ENCODE measurements at places on chromosomes 1 and 21.

GRCh38 chr1:89974256-89974655 lies 20.7 kb upstream of the ZNF326 start:
- DNase-seq = no peak

DNA sequence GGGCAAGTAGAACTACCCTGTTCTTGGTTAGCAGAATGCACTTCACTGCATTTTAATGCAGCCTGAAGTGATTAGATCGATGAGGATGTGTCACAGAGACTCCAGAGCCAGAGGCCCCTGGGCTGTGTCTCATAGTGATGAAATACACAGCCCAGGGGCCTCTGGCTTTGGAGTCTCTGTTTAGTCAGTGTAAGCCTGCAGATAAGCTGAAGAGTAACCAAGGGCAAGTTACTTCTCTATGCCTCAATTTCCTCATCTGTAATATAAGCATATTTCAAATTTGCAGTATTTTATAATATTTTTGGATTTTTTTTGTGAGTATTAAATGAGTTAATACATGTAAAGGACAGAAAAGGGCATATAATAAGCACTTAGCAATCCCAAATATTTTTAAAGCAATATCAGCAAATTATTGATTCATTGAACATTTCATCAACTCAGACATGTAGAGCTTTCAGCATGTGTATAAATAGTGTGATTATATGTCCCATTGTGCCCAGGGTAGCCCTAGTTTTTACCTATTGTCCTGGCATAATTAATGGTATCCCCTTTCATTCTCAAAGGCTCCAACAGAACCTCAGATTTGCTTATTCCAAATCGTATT lies 23.6 kb upstream of the APOBEC4 start:
- DNase-seq = no peak

DNA sequence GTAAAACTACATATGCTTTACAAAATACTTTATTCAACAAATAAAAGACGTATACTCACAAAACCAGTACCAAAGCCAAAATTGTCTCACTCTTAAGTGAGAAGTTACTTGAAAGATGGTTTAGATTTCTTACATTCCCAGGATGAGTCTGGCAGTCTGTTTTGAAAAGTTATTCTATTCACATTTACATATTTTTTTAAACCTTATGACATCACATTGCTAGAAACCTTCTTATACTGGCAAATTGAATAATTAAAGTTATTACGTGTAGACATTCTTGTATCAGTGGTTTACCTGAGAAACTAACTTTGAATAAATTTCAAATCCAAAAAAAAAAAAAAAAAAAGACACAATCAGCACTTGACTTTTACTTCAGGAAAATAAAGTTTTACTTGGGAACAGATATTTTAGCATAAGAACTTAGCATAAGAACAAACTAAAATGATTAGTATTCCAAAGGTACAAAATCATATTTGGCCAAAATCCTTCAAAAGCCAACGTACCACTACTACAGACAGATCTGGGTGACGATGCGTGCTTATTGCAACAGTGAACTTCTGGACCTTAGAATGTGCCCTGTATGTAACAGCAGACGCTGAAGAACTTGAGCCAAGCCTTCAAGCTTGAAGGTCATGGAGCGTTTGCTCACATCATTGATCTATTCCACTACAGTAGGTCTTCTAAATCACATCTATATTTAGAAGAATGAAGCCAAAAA lies 2.5 kb downstream of the CDC42BPA start:
- no peak for DNase-seq

DNA sequence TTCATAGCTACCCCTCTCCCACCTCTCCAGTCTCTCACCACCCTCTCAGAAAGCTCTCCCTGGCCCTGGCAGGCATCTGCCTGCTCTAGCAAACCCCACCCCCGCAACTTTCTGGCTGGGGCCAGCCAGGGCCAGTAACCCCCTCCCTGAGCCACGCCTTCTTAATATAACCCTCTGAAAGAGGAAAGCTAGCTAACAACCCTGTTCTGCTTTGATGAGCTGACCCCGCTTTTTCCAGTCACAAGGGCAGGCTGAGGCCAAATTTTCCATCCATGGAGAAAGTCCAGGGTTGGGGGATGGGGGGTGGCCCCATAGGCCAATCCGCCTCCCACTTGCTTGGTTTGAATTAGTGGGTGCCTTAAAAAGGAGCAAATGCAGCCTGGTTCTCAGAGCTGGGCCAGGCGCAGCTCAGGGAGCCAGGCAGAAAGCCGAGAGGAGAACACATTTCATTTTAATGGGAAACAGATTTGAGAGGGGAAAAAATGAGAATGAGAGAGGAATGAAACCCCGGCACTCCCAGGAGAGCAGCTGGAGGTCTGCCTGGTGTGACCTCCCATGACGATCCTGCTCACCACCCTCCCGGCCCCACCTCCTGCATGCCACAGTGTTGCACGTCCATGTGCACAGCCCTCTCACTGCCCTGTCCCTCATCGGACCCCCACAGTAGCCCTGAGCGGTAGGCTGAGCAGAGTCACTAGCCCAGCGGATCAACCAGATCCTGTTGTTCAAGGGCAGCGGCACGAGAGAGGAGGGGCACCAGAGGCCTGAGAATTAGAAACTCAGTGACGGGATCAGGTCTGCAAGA lies 62.3 kb downstream of the OPTC start:
- DNase-seq = no peak

GRCh38 chr1:56696663-56697062 lies 51.5 kb downstream of the PRKAA2 start:
- no peak for DNase-seq

DNA sequence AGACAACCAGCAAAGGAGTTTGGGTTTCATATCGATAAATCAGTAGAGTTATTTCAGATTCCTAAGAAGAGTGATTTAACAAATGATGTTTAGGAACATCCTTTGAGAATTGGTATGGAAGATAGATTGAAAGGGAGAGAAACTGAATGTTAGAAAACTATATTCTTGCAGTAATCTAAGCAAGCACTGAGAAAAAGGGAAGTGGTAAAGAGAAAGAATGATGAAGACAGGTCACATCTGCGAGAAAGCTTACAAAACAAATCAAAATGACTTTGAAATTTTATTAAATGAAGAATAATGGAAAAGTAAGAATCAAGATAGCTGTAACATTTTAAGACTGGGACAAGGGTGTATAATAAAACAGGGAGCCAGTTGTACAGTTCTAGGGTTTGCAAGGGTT lies 177.0 kb downstream of the HS2ST1 start:
- DNase-seq = no peak

DNA sequence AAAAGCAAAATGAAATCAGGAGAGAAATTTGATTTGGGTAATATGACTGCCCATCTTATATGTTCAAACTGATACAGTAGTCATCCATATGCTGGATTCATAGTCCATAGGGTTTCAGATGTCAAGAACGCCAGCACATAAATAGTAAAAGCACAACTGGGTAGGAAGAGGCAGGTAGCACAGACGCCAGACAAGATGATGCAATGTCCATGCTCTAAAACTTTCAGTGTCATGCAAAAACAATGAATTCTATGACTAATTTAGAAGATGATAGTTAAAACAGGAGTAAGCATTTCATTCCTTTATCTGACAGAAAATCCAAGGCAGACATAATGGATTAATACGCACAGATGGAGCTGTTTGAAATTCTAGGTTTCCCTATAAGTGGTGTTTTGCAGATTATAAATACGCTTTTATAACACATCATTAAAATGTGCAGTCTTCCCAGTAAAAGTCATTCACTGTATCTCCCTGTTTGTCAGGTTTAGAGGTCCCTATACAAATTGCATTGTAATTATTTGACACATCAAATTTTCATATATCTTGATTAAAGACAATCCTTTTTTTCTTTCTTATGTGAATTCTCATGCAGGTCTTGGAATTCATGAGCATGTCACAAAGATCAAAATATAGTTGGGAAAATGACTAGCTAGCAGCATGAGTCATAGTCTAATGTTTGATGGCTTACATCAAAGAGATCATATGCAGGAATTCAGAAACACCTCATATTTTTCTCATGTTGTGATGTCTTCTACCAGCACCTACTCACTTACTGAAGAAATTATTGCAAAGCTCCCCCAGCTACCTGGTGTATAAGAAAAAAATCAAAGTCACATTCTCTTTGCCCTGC lies 139.9 kb downstream of the DSCAM start:
- DNase-seq = no peak

DNA sequence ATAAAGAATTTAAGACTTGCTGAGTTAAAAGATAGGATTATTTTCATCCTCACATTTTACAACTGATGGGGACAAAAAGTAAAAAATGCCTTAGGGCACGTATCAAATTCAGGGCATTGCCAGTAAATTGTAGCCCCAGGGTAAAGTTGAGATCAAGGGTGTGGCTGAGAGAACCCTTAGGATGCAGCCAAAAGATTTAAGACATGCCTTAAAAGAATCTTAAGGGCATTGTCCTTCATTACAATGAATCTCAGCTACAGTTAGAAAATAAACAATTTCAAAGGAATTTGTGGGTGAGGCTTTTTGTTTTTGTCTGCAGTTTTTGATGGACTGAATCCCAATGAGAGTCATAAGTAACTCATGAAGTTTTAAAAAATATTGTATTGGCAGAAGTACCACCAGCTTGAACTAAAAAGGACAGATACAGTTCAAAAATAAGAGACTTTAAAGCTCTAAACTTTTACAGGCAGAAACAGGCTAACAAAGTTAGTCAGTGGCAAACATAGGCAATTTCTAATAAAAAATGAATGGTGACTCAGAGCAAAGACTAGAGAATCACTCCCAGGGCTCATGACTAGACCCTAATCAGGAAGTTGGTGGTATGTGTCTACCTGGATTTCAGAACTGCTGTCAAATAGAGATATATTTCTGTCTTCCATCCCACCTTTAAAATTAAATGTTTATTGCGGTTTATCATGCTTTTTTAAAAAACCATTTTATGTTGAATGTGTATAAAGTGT lies 165.1 kb upstream of the SNX7 start:
- DNase-seq = no peak

DNA sequence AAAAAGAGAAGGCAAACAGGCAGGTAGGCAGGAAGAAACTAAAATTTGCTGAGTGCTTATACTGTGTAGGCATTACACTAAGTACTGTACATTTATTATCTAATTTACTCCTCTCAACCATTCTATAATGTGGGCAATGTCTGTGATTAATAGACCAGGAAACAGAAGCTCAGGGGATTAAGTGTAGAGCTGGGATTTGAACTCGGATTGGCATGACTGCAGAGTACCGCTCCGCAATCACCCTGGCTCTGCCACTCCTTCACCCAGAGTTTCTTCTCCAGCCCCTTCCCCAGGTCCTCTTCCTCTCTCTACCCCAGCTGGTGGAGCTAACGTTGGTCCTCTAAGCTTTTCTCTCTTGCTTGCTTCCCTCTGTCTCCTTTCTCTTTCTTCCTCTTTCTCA lies 11.5 kb upstream of the S100A2 start:
- DNase-seq = no peak

- no peak for DNase-seq
Measured at GRCh38 chr1:235917267-235917811, 50.6 kb upstream of the LYST start.

GRCh38 chr1:86913399-86913895 lies 479 bp downstream of the SELENOF start:
- DNase-seq = no peak

DNA sequence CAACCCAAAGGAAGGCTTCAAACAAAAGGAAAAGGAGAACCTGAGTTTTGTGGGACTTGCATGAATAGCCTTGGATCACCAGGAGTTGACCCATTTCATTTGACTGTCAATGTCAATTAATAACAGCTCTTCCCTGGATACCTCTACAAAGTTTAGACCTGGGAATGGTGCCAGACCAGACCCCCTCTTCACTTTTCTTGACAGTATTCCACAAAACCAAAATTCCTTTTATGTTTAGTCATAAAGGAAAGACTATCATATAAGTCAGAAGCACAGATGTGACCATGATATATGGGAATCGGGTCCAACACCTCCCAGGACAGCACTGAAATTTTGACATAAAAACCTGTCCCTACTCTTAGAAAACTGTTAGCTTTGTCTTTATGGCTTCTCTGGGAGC lies 191.8 kb downstream of the LYPLAL1 start:
- DNase-seq = no peak

DNA sequence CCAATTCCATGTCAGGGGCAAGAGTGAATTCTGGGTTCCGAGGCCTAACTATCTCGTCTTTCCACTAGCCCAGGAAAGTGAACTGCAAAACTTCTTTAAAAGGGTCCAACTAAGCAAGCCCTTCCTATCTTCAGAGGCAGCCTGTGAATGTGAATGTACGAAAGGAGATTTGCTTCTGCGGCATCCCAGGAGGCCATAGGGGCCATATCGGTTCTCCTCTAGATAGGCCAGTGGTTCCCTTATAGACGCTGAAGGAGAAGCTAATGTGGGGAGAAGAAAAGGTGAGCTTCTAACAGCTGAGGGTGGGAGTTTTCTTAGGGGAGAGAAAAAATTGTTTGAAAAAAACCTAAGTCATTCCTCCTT lies 128.0 kb upstream of the C1orf174 start:
- no peak for DNase-seq

GRCh38 chr1:3671371-3672180 lies 19.3 kb downstream of the TP73 start:
- DNase-seq = no peak

GRCh38 chr1:158007667-158008386 lies 14.4 kb downstream of the KIRREL1 start:
- no peak for DNase-seq

GRCh38 chr1:33045246-33045645 lies 8.6 kb upstream of the AK2 start:
- DNase-seq = peak; percentile 29

DNA sequence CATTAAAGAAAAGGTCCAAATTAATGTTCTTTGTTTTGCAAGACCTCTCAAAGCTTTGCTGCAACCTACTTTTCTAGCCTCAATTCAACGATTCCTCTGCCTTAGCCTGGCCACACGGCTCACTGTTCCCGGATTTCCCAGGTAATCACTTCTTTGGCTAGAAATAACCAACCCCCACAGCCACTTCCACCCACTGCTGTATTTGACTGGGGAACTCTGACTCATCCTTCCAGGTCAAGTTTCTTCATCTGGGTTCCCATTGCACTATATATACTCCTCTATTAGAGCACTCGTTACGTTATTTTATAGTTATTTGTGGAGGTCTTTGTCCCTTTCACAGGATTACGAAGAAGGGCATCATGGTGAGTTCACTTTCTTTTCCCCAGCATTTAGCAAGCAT lies 185.9 kb downstream of the CACNA1E start:
- no peak for DNase-seq

GRCh38 chr1:21229246-21230000 lies 52.7 kb upstream of the EIF4G3 start:
- DNase-seq = no peak

DNA sequence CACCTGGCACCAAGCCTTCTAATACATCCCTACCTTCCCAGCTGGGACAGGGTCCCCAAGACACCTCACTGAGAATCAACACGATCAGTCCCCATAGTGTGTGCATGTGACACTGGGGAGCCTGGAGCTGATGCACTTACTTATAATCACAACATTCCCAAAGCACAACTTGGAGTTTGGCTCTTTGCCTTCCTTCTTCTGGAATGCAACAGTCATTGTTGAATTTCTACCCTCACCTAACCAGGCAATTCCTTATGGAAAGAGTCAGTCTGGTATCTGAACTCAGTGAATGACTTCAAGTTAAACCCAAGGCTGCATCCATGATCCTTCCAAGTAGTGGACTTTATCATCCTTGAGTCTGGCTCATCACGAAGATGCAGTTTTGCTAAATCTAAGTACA lies 86.1 kb downstream of the DSCAM start:
- DNase-seq = no peak

All from substantia nigra (tissue), 51 donors.